Stimulated activated CD4-positive, alpha-beta T cell treated with anti-CD3 and anti-CD28 coated beads, Interleukin-2, amount 100 ng/mL, for 24 hours (primary cell): ENCODE measurements at places on chromosomes 2 and 18.
A peak's percentile ranks its signal among the peaks of the same experiment; 100 is the strongest.

DNA sequence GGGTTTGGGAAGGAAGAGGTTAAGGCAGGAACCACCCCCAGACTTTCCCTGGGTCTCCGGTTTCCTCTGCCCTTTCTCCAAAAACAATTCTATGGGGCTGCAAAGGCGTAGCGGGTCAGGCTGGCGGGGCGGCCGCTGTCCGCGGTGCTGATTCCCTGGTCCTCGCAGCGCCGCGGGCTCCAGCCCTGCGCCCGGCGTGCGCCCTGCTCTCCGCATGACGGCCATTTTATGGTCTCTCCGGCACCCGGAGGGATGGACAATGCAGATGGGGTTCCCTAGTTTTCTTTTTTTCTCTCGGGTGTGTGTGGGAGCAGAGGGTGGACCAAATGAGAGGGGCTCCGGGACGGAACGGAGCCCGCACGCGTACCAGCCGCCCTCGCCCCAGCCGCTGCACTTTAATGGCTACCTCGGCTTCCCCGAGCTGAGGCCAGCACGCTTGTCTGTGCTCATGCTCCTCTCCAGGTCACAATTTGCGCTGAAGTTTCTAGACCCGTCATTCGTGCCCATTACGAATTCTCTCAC lies 1.6 kb downstream of the ST8SIA3 start:
- DNase-seq = peak; percentile 18

GRCh38 chr18:52569492-52569891 lies 229.5 kb downstream of the DCC start:
- no peak for DNase-seq

- DNase-seq = no peak
Measured at GRCh38 chr2:204389120-204389519, 156.2 kb upstream of the PARD3B start.

DNA sequence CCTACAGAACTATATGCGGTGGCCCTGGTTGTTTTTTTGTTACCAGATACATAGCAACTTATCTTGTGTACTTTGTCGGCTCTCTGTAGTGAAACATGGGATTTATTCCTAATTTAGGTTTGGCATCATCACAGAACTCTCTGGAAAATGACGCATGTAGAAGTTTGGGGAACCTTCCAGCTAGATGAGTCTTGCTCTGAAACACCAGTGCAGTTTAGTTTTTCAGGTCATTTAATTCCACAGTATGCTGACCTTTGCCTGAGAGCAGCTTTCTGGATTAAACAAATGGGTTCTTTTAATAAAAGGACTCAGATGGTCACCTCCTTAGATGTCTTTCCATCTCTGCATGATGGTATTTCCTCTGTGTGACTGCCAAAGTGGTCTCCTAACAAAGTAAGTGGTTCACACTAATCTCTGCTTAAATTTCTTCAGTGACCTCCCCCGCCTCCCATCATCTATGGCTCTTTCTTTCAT lies 39.9 kb downstream of the MYO3B start:
- no peak for DNase-seq

DNA sequence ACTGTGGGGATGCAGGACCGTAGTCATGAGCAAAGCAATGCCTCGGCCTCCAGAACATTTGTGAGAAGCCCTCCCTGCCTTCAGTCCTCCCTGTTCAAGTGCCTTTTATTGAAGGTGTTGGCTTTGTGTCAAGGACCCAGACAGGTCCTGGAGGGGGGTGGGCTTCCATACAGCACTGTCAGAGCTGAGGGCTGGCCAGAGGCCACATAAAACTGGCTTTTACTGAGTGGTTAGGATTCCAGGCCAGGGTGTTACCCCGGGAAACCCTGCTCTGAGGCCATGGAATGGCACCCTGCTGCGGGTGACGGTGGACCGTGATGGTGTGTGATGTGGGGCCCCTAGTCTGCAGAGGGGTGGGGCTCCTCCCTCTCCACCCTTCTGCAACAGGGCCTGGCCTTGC lies 41.6 kb downstream of the TOGARAM2 start:
- no peak for DNase-seq

GRCh38 chr2:112639936-112640335 lies 5.8 kb upstream of the SLC20A1 start:
- DNase-seq = no peak

GRCh38 chr2:8427211-8427610 lies 254.6 kb upstream of the ID2 start:
- DNase-seq = no peak

- DNase-seq = no peak
Measured at GRCh38 chr2:17620280-17620679, 79.8 kb downstream of the VSNL1 start.

- DNase-seq = no peak
Measured at GRCh38 chr2:236157815-236158498, 10.2 kb downstream of the GBX2 start.

DNA sequence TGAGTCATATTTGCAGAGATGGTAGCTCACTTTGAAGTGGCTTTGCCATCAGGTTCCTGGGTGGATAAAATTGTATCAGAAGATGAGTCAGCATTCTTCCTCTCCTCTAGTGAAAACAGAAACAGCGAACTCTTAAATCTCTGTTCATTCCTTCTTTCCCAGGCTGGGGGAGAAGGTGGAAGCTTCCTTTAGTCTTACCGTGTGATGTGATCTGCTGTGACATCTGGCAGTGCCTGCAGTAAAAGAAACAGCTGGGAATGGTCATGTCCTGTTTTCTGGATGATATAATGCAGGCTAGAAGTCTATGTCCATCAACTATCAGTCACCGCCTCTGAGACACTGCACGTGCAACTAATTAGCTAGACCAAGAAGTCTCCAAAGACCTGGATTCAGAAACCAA lies 171.6 kb downstream of the VAPA start:
- DNase-seq = no peak

GRCh38 chr2:163155279-163155883 lies 316.8 kb upstream of the KCNH7 start:
- no peak for DNase-seq

- DNase-seq = no peak
Measured at GRCh38 chr2:127630096-127630863, 15.7 kb upstream of the GPR17 start.

- no peak for DNase-seq
Measured at GRCh38 chr2:142952793-142953494, 75.5 kb downstream of the KYNU start.

GRCh38 chr2:219460424-219460926 lies 25.8 kb downstream of the SPEG start:
- DNase-seq = no peak

- no peak for DNase-seq
Measured at GRCh38 chr18:75047240-75047961, 161.5 kb downstream of the PTGR3 start.

- no peak for DNase-seq
Measured at GRCh38 chr2:217749008-217749407, 253.8 kb downstream of the TNS1 start.

DNA sequence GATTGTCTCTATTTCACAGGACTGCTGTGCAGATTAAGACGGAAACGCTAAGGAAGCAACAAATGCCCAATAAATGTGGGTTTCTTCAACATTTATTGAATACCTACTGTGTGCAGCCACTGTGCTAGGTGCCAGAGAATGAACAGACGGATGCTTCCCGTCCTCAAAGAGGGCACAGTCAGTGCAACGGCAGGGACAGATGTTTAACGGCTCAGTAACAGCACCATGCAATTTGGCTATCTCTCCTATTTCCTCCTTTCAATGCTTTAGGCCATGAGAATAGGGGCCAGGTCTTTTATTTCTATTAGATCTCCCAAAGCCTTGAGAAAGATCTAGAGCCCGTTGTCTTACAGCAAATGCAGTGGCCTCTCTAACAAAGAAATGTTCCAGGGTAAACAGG lies 7.2 kb downstream of the EDAR start:
- DNase-seq = no peak

GRCh38 chr18:75220551-75221355 lies 10.2 kb downstream of the TSHZ1 start:
- DNase-seq = no peak

DNA sequence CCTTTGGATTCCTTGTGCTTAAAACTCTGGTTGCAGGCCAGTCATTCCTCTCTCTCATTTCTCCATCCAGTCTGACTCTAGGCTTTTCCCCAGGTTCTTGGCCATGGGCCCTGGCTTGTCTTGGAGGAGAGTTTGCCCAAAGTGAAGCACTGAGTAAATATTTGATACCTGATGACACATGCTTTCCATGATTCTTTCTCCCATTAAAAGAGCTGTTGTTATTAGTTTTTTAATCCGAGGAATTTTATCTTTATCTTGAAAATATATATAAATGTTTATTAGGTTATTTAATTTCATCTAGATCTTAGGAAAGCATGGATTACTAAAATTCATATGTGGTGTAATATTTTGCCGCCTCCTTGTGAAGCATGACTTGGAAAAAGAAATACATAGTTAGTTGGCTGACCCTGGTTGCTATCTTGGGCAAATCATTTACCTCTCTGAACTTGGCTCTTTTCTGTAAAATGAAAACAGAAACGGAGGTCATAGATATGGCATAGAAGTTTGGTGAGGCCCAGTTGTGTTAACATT lies 650.1 kb downstream of the SLC4A3 start:
- no peak for DNase-seq

DNA sequence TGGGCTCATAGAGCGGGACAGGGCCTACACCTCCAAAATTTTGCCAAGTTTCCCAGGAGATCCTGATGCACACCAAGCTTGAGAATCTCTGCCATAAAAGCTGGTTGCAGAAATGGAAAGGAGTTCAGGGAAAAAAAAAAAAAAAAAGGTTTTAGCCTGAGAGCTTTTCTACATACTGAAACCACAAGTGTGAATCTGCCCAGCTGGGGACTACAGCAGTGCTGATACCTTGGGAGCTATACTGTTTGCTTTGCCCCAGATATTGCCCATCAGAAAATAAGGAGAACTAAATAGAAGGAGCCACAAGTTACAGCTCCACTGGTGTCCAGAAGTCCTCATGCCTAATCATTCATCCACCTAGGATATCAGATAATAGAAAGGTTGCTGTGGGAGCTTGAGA lies 38.4 kb upstream of the NCKAP5 start:
- DNase-seq = no peak

DNA sequence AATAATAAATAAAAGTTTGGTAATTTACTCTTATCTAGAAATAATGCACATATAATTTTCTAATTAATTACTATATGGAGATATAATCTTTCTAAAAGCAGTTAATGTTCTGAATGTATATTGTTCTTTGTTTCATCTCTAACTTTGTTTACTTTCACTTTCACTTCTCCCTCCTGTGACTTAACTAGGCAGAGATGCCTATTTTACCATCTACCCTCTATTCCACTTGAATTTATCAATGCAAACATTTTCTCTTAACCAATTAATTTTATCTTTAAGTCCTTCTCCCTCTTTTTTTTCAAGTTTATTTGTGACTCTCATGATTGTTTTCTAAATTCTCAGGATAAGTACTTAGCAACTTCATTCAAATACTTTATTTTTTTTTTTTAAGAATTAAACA lies 55.1 kb upstream of the IL1RL1 start:
- no peak for DNase-seq

GRCh38 chr2:226891780-226892590 lies 56.1 kb downstream of the RHBDD1 start:
- no peak for DNase-seq

GRCh38 chr2:157559890-157560289 lies 68.8 kb downstream of the ACVR1C start:
- no peak for DNase-seq

DNA sequence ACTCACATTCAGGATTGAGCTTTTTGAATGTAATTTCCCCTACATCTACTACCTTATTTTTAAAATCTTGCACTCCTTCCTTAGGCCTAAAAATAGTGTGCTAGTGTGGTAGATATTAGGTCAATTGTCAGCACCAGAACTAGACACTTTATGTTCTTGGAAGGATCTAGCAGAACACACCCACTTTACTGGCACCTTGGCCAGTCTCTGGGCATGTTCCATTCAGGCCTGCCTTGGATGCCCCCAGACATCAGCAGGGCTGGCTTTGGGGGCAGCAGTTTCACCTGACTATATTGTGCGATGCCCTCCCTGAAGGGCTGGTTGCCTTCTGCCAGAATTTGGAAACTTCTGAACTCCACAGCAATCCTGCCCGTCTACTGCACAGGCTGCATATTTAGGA lies 15.3 kb upstream of the NFE2L2 start:
- DNase-seq = no peak

DNA sequence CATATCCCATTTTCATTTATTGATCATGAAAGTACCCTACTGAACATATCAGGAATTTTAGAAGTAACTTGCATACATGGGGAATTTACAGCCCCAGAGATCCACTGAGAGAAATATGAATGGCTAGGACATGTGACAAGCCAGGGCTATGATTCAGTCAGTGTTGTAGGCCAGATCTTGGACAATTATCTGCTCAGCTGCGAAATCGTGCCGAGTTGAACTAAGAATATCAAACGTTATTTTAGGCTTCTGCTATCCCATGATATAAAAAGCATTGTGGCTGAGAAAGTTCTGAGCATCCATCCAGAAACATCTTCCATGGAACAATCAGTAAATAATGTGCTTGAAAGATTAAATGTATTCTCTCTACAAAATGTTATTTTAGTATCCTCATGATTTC lies 85.7 kb upstream of the UNC80 start:
- no peak for DNase-seq

DNA sequence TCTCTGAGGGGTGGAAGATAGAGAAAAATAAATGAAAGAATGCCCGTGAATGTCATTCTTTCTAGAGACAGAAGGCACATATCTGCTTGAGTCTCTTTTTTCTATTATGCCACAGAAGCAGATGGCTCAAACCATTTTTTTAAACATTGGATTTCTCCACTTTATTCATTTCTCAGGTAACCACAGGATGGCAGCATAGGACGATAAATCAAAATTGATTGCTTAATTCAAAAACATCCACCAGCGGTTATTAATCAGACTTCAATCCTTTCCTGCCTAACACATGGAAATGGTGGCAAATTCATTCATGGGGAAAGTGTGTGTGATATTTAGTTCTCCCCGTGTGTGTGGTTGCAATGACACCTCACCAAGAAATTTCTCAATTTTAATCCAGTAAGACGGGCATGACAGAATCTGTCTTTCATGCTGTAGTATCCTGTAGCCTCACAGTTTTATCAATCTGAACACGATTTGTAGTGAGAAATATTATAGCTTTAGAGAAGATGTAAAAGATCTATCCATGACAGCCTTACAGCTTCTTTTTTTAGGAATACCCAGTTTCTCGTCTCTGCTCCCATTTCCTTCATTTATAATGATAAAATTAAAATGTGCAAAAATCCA lies 72.2 kb downstream of the DSC3 start:
- no peak for DNase-seq

DNA sequence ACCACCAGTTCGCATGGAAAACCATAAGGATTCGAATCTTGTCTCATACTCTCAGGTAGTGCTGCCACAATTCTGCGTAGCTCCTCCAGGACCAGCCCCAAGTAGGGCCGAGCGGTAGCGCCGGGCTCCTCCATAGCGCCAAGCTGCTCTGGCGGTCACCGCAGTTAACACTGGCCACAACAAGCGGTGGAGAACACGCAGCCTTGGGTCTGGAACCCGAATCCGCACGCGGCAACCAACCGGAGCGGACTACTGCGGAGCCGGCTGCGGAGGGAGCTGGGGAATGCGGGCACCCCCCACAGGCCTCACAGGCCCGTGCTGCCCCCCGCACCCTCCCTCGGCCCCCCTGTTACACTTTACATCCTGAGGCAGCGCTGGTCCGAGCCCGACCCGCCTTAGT lies 531.5 kb downstream of the STK39 start:
- DNase-seq = no peak

GRCh38 chr18:32317651-32318050 lies 127.8 kb downstream of the MEP1B start:
- no peak for DNase-seq

- DNase-seq = no peak
Measured at GRCh38 chr2:100909534-100910081, 89.7 kb downstream of the NPAS2 start.
